ENCODE measurements at places on chromosomes 5 and 9.

- DNase-seq = no peak
Measured at GRCh38 chr5:149572576-149573231, 8.6 kb upstream of the ARHGEF37 start.

GRCh38 chr9:130305381-130305780 is 39.8 kb downstream of the HMCN2 start:
- no peak for DNase-seq

- no peak for DNase-seq
Measured at GRCh38 chr5:77642738-77643653, 4.5 kb upstream of the OTP start.

GRCh38 chr9:124062172-124062571 is 50.6 kb downstream of the LHX2 start:
- DNase-seq = no peak

DNA sequence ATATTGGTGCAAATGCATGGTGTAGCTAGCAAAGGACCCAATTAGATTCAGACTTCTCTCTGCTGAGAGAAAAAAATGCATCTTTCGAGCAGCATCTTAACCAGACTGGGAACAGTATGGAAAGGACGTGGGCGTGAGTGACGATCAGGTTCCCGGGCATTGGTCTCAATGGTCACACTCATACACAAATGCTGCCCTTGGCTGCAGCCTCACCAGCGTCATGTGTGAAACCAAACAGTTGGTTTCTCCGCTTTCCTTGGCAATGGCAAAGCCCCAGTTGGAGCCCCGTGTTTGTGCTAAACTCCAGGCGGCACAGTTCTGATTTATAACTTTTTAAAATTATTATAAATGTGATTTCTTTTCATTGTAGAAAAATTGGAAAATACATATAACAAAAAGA is 237.8 kb downstream of the SEC61B start:
- no peak for DNase-seq

GRCh38 chr9:87499424-87500017 is 1.9 kb downstream of the DAPK1 start:
- no peak for DNase-seq

DNA sequence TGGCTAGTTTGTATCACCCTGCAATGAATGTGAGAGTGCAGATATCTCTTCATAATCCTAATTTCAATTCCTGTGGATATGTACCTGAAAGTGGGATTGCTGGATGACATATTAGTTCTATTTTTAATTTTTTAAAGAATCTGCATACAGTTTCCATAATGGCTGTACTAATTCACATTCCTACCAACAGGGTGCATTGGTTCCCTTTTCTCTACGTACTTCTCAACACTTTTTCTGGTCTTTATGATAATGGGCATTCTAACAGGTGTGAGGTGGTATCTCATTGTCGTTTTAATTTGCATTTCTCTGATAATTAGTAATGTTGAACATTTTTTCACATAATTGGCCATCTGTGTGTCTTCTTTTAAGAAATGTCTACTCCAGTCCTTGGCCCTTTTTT is 927.5 kb downstream of the DTWD2 start:
- DNase-seq = no peak

- DNase-seq = no peak
Measured at GRCh38 chr5:74421377-74421776, 219.2 kb downstream of the ENC1 start.

- no peak for DNase-seq
Measured at GRCh38 chr9:68637020-68637419, 68.0 kb upstream of the PIP5K1B start.

DNA sequence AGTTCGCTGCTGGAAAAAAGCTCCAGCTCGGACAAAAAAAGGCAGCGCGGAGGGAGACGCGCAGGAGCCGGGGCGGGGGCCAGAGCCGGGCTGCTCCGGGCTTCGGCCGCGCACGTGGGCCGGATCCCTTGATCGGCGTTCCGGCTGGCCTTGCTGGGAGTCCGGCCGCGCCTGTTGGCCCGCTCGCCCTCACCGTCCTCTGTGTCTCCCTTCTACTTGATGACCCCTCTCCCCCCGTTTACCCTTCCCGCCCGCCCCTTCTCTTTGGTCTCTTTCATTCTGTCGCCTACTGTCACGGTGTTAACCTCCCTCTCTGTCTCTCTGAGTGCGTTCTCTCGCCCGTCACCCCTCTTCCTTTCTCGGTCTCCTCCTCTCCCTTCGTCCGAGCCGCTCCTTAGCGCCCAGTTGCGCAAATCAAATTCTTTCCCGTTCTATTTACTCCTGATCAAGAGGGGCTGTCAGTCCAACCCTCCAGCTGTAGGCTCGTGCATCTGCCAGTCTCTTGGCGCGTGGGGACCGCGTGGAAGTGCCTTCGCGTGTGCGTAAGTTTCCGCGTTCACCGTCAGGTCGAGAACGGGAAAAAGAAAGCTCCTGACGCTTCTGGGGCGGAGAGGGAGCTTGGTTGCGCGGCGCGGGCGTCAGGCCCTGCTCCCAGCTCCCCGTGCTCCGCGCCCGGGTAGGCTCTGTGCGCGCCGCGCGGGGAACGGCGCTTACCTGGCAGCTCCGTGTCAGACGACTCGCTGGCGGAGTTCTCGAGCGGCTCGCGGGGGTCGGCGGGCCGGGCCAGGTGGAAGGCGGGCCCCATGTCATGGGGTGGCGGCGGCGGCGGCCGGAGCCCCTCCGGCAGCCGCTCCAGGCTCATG is 798 bp downstream of the PITX1 start:
- peak; percentile 60 for DNase-seq

- DNase-seq = no peak
Measured at GRCh38 chr9:107276966-107277710, 5.9 kb upstream of the RAD23B start.

DNA sequence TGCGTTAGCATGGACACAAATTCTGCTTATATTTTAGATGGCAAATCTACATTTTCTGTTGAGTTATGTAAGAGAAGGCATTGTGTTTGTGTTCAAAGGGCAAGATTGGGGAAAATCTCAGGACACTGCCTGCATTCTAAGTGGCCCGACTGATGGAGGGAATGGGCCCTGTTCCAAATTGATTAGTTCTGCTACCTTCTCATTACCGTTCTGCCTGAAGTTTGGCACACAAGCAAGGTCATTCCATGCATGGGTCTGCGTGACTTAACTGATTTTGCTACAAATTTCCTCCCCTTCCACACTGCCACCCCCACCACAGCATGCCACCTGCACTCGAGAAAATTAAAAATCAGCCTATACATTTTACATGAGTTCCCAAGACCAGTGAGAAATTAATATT is 409.9 kb downstream of the BRINP1 start:
- DNase-seq = no peak

GRCh38 chr5:61327760-61328753 is 4.0 kb upstream of the ZSWIM6 start:
- DNase-seq = peak; percentile 89

- peak; percentile 19 for DNase-seq
Measured at GRCh38 chr5:170393235-170393634, 4.1 kb upstream of the KCNMB1 start.

DNA sequence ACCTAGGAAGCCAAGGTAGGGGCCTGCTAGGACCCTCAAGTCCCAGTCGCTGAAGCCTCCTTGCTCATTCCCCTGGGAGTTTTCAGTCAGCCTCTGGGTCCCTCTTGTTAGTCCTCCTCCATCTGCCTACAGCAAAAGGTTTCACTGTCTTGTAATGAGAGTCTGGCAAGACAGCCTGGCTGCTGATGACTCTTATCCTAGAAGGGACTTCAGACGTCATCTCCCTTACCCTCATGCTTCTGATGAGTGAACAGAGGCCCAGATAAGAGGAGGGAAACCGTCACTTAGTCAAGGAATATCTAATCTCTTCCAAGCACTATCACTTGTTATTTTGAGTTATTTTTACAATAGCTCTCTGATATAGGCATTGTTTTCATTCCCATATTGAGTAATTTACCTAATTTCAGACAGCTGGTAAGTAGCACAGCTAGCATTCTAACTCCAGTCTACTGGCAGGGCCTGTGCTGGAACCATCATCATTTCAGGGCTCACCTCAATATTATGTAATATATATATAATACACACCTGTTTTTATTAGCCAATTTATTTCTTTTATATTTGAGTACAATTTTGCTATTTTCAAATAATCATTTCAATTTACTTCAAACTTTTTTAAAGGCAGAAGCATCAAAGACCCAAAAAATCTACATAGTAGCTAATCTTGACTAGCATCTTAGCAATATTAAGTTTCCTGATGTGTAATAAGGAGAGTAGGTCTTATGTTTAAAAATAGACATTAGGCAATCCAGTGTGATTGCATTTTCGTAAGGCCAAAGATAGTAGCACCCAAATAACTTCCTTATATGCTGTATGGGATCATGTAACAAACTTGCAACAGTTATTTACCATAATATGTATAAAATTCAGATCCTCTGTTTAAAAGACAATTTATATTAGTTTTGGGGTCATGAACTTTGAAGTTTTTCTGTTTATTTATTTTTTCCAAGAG is 7.9 kb downstream of the CMYA5 start:
- no peak for DNase-seq

- no peak for DNase-seq
Measured at GRCh38 chr5:124057724-124058231, 545.8 kb downstream of the CSNK1G3 start.

DNA sequence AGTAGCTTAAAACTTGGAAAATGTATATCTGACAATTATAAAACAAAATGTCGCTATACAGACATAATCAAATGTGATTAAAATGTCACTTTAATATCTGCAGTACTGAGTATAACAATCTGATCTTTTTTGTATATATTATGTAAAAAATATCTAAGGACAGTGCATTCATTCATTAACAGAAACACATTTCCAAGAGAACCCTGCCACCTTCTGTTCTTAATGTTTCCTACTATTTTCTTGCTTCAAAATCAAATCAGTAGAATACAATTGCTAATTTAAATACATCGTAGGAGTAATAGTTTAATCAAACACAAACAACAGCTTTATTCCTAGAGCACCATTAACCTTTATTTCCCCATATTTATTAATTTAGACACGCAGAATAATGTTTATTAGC is 142.6 kb upstream of the ST8SIA4 start:
- no peak for DNase-seq

- no peak for DNase-seq
Measured at GRCh38 chr9:1353291-1353690, 303.1 kb downstream of the DMRT2 start.
